Cardiac fibroblast (primary cell): ENCODE measurements at places on chromosomes 11 and 22.

DNA sequence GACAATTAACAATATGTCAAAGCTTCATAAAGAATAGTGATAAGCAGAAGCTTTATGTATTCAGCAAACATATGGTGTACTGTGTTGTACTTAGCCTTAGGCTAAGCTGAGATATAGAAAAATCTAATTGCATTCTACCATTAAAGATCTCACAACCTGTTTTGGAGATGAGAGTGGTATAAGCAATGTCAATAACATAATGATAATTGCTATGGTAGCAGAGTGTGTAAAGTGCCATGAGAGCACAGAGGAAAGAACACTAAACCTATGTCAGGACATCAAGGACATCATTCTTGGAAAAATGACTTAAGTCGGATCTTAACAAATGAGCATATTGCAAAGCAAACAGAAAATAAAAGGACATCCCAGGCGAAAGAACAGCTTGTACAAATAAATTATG lies 28.6 kb upstream of the ANGPTL5 start:
- DNase-seq: no peak

DNA sequence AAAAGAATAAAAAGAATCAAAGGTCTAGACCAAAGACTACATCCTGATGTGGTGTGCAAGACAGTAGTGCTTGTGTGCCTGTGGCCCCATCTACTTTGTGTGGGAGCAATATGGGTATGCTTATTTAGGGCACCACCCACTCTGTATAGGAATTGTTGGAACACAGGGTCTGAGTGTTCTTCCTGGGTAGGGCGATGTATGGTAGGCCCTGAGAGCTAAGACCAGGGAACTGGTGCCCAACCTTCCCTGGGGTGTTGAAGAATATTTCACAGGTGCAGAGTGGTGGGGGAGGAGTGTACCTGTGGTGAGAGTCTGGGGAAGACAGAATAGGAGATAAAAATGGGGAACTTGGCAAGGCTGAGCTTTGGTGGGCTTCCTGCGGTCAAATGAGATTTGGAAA lies 41.9 kb downstream of the MICAL2 start:
- DNase-seq: no peak

DNA sequence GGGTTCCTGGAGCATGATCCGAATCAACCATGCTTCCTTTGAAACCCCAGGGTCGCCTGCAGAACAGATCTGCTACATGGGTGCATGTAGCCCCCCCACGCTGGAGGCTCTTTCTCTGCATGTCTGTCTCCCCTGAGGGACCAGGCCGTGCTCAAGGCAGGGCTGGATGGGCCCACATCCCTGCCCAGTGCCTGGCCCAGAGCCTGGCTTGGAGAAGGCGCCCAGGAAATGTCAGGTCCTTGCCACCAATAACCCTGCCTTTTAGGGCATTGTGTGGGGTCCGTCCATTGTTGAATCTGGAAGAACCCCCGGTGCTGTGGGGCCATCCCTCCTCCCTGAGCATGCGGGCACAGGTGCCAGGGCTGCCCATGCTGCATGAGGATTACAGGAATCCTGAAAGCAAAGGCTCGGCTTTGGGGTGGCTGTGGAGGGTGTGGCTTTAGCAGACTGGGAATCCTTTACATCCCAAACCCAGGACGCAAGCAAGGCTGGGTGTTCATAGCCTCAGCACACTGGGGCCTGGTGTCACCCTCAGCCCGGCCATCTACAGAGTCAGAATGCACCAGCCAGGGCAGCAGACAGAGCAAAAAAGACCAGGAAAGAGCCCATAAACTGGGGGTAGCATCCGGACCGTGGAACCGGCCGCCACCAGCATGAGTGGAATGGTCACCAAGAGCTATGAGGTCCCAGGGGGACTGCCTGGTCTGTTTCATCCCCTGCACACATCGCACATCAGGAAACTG lies 48.2 kb downstream of the RTL6 start:
- no peak for DNase-seq

DNA sequence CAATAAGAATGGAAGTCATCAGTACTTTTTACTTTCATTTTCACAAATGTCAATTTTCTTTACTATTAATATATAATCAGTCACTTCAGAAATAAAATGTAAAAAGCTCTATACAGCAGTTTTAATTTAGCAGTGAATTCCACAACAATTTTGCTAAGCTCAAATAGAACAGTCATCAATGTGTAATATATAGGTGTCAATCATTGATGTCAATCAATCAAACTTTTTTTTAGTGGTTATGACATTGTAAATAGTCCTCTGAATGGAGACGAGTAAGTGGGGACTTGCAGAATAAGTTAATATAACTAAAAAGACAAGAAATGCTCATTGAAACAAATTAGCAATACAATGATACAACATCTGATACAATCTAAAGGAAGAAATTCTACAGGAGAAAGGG lies 327.4 kb downstream of the GUCY1A2 start:
- DNase-seq: no peak

GRCh38 chr11:110966131-110966530 lies 253.9 kb upstream of the ARHGAP20 start:
- DNase-seq: no peak

DNA sequence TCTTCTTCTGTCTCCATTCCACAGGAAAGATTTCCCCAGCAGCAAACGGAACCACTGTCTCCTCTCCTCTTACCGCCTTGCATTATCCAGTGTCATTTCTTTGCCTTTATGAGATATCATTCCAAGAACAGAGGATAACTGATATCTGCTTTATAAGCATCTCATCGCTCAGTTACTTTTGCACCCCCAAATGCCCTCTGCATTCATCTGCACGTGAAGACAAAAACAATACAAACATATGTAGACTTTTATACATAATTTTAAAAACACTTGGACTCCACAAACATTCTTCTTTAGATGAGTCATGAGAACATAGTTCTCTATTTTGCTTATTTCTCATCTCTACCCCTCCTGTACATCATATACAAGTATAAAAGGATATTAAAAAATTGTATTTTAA lies 512 bp upstream of the OR51T1 start:
- DNase-seq: peak; percentile 34

DNA sequence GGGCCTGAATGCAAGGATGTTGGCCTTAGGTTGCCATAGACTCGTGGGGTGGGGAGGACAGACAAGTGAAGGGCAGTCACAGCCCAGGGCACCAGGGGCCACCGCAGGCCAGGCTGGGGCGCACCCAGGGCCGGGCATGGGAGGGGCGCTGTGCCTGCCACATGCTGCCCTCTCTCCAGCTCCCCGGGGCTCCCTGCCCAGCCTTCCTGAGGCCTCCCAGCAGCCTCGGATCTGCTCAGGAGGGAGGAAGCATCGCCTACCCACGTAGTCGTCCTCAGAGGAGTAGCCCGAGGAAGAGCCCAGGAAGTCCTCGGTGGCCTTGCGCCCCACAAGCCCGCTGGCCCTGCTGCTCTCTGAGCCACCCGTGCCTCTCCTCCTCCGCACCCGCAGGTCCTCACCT lies 5.2 kb downstream of the SUN2 start:
- no peak for DNase-seq

GRCh38 chr11:117176186-117176585 lies 2.4 kb upstream of the SIDT2 start:
- DNase-seq: no peak

DNA sequence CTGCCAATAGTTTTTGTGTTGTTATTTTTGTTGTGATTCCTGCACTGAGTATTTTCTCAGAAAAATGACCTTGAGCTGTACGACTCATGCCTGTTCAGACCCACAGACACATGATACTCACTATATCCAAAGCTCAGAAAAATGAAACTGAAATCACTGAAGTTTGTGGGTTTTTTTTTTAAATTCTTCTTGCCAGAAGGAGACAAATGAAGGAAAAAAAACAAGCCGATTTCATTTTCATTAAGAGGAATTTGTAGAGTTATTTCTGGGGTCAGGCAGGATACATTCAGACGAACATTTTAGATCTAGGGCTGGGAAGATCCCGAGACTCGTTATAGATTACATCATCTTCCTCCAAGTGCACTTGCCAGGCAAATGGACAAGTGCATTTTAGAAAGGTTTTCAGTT lies 60.4 kb downstream of the BMAL1 start:
- peak; percentile 58 for DNase-seq

GRCh38 chr11:95661162-95661561 lies 128.4 kb downstream of the FAM76B start:
- DNase-seq: no peak

DNA sequence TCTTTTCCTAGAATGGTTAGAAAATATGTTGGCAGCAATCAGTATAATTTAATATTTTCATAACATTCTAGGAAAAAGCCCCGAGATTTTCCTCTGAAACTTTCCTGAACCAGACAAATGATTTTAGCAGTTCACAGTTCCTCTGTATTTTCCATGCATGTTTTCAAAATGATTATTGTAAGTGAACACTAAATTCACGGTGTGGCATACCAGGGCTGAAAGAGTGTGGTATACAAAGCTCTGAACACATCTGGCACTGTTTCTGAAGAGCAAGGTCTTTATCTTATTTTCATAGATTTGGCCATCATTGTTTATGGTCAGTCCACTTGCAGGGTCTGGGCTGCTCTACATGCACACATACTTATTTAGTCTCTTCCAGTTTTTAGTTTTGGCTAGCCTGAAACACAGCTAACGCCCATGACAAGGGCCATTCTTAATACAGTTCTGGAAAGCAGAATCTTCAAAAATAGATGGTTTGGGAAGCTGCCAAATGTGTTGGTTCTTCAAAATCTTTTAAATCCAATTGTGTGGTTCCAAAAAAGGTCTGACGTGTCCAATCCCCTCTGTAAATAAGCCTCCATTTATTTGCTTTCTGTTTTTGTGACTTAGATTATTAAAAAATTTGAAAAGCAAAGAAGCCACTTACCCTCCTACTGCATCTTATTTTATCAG lies 7.9 kb upstream of the GAB2 start:
- no peak for DNase-seq

DNA sequence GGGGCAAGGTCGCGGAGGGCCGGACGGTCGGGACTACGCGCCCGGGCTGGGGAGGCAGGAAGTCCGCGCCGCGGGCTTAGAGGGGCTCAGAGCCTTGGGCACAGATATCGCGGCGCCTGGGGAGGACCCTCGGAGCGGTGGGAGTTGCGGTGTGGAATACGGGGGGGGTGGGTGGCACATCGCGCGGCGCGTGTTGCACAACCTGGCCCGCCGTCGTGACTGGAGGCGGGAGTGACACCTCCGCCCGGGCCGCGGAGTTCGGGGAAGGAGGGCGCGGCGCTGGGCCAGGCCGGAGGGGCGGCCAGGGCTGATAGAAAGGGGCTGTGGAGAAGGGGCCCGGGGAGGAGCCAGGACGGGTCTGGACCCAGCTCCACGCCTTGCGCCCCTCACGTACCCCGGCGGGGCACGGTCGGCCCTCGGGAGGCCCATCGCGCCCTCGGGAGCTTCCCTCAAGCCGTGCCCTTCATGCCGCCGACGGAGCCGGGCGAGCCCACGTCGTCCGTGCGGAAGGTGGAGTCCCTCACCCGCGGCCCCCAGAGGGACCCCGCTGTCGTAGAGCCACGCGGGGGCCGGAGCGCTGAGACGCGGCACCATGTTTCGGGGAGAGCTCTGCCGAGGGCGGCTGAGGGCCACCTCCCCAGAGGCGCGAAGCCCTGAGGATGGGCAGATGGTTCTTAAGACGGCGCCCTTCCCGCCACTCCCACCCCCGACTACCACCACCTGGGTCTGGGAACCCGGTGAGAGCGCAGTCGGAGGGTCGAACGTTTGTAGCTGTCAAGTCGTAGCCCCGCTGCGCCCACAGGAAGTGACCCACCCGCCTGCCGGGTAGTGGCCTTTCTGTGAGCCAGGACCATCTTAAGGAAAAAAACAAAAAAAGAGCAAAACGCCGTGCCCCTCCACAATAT lies 729 bp downstream of the IL17RA start:
- DNase-seq: no peak

GRCh38 chr11:101010899-101011298 lies 118.7 kb downstream of the PGR start:
- DNase-seq: no peak

DNA sequence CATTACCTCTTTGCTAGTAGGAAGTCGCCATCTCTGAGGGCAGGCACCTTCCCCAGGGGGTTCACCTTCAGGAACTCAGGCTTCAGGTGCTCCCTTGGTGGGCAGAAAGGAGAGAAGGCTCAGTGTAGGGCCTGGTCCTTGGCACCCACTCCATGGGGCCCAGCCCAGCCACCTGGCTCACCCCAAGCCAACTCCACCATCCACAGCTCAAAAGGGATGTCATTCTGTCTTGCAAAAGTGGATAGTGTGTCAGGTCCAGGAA lies 2.7 kb upstream of the GSTT4 start:
- no peak for DNase-seq

- DNase-seq: no peak
Measured at GRCh38 chr22:38403812-38404211, 51.2 kb downstream of the KCNJ4 start.

DNA sequence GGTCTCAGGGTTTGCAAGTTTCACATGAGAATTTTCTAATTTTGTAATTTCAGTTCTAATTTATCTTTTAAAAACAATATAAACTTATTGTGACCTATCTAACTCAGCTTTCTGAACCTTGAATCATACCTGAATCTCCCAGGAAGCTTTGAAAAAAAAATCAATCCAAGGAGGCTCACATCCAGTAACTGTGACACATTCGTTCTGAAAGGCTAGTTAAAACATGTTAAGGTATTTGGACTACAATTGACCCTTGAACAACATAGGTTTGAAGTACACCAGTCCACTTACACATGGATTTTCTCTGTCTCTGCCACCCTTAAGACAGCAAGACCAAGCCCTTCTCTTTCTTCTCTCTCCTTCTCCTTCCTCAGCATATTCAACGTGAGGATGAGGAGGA lies 40.0 kb downstream of the DDI1 start:
- DNase-seq: no peak

DNA sequence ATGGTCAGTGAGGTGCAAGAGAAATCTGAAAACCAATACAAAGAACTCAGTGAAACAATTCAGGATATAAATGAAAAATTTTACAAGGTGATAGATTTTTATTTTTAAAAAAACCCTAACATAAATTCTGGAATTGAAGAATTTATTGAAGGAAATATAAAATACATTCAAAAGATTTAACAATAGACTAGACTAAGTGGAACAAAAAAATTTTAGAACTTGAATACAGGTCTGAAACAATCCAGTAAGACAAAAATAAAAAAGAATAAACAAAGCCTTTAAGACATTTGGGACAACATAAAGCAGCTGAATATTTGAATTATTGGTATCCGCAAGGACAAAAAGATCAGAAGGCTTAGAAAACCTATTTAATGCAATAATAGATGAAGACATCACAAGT lies 8.7 kb downstream of the SPA17 start:
- DNase-seq: no peak
